IPS DF 19.7 (cell line): ENCODE measurements at places on chromosomes 6 and 20.

DNA sequence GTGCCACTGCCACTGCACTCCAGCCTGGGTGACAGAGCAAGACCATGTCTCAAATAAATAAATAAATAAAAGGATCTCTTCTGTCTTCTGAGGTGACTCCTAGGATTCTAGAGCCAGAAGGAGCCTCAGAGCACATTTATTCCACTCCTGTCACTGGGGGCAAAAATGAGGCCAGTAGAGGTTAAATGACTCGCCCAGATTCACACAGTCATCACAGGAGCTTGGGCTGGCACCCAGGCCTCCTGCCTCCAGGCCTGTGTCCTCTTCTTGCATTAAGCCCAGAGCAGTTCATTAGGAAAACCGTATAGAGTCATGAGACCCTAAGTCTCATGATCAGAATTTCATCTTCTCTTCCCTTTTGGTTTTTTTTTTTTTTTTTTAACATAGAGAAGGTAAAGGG lies 243.3 kb downstream of the NRN1 start:
- DNase-seq: no peak

- DNase-seq: no peak
Observed at GRCh38 chr6:160034036-160034930, 65.4 kb downstream of the IGF2R start.

GRCh38 chr20:18571578-18571977 lies 4.3 kb downstream of the SMIM26 start:
- no peak for DNase-seq

- no peak for DNase-seq
Observed at GRCh38 chr6:168844821-168845609, 404.0 kb downstream of the SMOC2 start.

GRCh38 chr20:40582531-40582930 lies 106.5 kb downstream of the MAFB start:
- no peak for DNase-seq
